NCI-H524 treated with DMSO at 0.1 percent for 48 hours (cell line): ENCODE measurements at places on chromosomes 3 and 15.

DNA sequence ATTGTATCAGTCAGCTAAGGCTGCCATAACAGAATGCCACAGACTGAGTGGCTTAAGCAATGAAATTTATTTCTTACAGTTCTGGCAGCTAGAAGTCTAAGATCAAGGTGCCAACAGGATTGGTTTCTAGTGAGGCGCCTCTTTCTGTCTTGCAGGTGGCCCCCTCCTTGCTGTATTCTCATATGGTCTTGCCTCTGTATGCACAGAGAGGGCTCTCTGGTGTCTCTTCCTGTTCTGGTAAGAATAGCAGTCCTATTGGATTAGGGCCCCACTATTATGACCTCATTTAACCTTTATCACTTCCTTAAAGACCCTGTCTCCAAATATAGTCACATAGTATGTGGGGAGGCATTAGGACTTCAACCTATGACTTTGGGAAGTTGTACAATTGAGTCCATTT lies 253.9 kb downstream of the EDEM1 start:
- DNase-seq = no peak

DNA sequence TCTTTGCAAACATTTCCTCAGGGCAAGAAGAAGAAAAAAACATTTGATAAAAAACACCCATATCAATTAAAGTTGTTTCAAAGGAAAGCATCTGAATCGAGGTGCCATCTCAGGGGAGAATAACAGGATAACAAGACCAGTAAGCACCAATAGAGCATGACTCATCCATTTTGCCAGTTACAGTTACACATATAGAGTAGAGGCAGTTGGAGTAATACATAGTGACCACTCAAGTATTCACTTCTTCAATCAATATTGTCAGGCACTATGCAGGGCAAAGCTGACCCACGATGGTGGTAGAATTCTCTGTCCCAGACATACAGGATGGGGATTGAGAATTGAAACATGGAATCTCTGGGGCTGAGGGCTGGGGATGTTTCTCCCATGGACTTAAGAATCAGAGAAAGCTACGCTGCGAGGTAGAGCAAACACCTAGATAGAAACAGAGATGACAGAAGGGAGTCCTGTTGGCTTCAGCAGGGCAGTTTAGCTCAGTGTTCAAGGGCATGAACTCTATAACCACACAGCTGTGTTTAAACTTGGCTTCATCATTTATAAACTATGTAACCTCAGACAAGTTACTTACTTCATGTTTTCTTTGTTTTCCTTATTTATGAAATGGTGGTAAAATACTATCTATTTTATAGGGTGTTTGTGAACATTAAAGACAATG lies 186.4 kb upstream of the NANOGP8 start:
- no peak for DNase-seq

GRCh38 chr3:169772305-169772896 lies 795 bp upstream of the MYNN start:
- DNase-seq = peak; percentile 86

DNA sequence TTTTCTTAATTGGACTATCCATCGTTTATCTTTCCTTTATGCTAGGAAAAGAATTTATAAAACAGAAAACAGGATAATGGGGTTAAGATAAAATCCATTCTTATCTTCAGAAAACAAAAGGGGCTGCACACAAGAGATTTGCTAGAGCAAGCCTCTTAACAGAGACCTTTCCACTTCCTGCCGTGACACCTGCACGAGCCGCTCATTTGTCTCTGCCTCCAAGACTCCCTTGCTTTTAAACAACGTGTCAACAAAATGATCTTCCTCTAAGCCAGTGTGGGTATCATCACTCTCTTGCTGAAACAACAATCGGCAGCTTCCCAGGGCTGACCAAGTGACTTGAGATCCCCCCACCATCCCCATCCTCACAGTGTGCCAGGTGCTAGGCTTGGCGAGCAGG lies 33.1 kb downstream of the GABRB3 start:
- DNase-seq = no peak

- DNase-seq = no peak
Observed at GRCh38 chr15:32649342-32649741, 7.8 kb downstream of the SCG5 start.
